Fibroblast of skin of left quadriceps (primary cell): ENCODE measurements at places on chromosomes 2 and 18.

DNA sequence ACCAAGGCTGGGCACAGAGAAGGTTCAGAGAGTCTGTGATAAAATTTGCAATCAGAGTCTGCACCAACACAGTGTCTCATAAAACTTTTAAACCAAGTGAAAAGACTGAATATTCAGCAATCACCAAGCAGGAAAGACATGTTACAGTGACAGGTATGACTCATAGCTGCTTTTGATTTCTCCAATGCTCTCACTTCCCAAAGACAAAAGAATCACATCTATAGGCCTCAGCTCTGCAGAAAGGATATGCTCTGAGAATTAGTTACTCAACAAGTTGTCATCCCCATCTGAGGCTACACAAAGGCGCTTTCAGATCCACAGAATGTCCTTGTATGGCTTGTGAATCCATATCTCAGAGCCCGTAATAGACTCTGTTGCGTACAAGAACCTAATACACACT lies 92.5 kb downstream of the KCNF1 start:
- DNase-seq: peak; percentile 21

- DNase-seq: peak; percentile 35
Observed at GRCh38 chr2:86223140-86223926, 24.1 kb downstream of the MRPL35 start.

- DNase-seq: peak; percentile 70
Observed at GRCh38 chr2:29123617-29124349, 8.6 kb downstream of the CLIP4 start.

DNA sequence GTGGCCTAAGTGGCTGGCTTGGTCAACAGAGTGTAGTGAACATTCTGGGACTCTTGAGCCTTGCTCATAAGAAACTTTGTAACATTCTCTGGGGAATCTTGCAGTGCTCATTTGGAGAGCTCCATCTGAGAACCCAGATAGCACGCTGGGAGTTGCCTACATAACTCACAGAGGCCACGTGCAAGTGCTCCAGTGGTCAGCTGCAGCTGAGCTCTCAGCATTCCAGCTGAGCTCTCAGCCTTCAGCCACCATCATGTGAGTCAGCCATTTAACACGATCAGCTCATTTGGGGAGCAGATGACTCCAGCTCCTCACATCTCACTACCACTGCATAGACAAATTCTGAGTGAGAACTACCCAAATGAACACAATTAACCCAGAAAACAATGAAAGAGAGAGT lies 25.5 kb upstream of the CTNNA2 start:
- no peak for DNase-seq

- DNase-seq: no peak
Observed at GRCh38 chr2:176851200-176851888, 361.2 kb upstream of the HNRNPA3 start.
